SK-N-SH (cell line): ENCODE measurements at places on chromosomes 1 and 21. TPM values are rescaled to one million over a fixed set of nuclear protein-coding genes. Genes with fewer than 3 reads are reported as not detected.

PSEN2 gene
- 20.2 and 31.6 TPM in 2 replicates for polyA plus RNA-seq

CD5L gene
- polyA plus RNA-seq = not detected in 2 replicates

DIO1 gene
- not detected in 2 replicates for polyA plus RNA-seq

TEKT2 gene
- 1.0 and 1.2 TPM in 2 replicates for polyA plus RNA-seq

KCNN3 gene
- 0.10 and 0.16 TPM in 2 replicates for polyA plus RNA-seq

ADGRL4 gene
- polyA plus RNA-seq = 0.24 and 0.30 TPM in 2 replicates

OR2G6 gene
- not detected in 2 replicates for polyA plus RNA-seq

GUCA2B gene
- not detected in 2 replicates for polyA plus RNA-seq

- H3K27me3 ChIP-seq = no peaks in the 10 kb centered on the region
- H3K4me1 ChIP-seq = peaks cover 6% of the 10 kb centered on the region; the same call in 1 of the 2 replicates
- no peak overlapping the region for H3K4me3 ChIP-seq
- no peak overlapping the region for H3K27ac ChIP-seq
These were observed 460.1 kb upstream of the RUNX1 start for GRCh38 chr21:35509001-35509704.

DNA sequence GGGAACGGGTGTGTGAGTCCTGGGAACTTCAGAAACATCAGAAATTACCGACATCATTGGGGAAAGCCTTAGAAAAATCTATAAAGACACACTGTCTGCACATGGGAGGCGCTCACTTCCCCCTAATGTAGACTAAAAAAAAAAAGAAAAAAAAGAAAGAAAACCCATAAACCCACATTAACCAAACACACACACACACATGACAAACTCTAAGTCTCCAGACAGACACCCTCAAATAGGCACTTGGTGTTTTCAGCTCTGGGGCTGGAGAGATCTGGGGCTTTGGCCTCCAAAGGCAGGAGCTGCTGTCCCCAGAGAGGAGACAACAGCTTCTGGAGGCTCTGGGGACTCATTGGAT, 13.2 kb upstream of the SDHB start:
- no peaks in the 10 kb centered on the region for H3K36me3 ChIP-seq
- DNase-seq = no peak
- H3K4me1 ChIP-seq = no peaks in the 10 kb centered on the region
- H3K27ac ChIP-seq = no peak overlapping the region
- H3K4me3 ChIP-seq = no peak overlapping the region
- H3K27me3 ChIP-seq = no peaks in the 10 kb centered on the region

DNA sequence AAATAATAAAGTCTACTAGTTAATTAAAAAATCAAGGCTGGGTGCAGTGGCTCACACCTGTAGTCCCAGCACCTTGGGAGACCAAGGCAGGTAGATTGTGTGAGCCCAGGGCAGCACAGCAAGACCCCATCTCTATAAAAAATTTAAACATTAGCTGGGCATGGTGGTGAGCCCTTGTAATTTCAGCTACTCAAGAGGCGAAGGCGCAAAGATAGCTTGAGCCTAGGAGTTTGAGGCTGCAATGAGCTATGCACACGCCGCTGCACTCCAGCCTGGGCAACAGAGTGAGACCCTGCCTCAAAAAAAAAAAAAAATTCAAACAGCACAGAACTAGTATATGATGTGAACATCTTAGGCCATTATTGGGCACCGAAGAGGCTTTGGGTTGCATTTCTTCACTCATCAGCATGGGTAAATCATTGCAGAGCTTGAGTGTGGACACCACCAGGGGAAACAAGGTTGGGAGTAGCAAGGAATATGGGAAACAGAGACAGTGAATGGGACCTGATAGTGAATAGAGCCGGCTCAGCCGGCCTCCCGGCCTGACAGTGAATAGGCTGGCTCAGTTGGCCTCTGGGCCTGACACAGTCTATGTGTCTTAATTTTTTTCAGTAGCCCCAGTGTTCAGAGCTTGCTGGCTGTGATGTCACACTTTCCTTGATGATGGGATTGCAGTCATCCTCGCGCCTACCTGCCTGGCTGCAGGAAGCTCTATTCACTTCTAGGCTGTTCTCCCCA, 89.1 kb upstream of the ERRFI1 start:
- no peak overlapping the region for H3K4me3 ChIP-seq
- H3K27me3 ChIP-seq = no peaks in the 10 kb centered on the region
- H3K4me1 ChIP-seq = no peaks in the 10 kb centered on the region
- no peak overlapping the region for H3K27ac ChIP-seq

GRCh38 chr1:178724376-178724727, 692 bp upstream of the RALGPS2 start:
- peak overlapping the region; percentile 96 for H3K4me3 ChIP-seq
- H3K27ac ChIP-seq = no peak overlapping the region
- H3K36me3 ChIP-seq = no peaks in the 10 kb centered on the region
- H3K27me3 ChIP-seq = no peaks in the 10 kb centered on the region
- DNase-seq = no peak
- peaks cover 13% of the 10 kb centered on the region for H3K4me1 ChIP-seq

GRCh38 chr1:213295860-213296259, 244.8 kb downstream of the RPS6KC1 start:
- H3K36me3 ChIP-seq = no peaks in the 10 kb centered on the region
- H3K27me3 ChIP-seq = no peaks in the 10 kb centered on the region
- no peak overlapping the region for H3K27ac ChIP-seq
- no peak overlapping the region for H3K4me3 ChIP-seq
- H3K4me1 ChIP-seq = no peaks in the 10 kb centered on the region

GRCh38 chr1:245195398-245195797, 40.6 kb downstream of the KIF26B start:
- H3K27me3 ChIP-seq = no peaks in the 10 kb centered on the region
- no peak overlapping the region for H3K27ac ChIP-seq
- H3K4me1 ChIP-seq = peaks cover 16% of the 10 kb centered on the region
- no peak for DNase-seq

- no peak overlapping the region for H3K4me3 ChIP-seq
- no peaks in the 10 kb centered on the region for H3K36me3 ChIP-seq
- DNase-seq = peak; percentile 35
- H3K27ac ChIP-seq = peak overlapping the region; percentile 68; the same call in 1 of the 2 replicates
- H3K27me3 ChIP-seq = no peaks in the 10 kb centered on the region
- peaks cover 10% of the 10 kb centered on the region for H3K4me1 ChIP-seq
These were observed 90.8 kb upstream of the SLC25A33 start for GRCh38 chr1:9448132-9449109.

DNA sequence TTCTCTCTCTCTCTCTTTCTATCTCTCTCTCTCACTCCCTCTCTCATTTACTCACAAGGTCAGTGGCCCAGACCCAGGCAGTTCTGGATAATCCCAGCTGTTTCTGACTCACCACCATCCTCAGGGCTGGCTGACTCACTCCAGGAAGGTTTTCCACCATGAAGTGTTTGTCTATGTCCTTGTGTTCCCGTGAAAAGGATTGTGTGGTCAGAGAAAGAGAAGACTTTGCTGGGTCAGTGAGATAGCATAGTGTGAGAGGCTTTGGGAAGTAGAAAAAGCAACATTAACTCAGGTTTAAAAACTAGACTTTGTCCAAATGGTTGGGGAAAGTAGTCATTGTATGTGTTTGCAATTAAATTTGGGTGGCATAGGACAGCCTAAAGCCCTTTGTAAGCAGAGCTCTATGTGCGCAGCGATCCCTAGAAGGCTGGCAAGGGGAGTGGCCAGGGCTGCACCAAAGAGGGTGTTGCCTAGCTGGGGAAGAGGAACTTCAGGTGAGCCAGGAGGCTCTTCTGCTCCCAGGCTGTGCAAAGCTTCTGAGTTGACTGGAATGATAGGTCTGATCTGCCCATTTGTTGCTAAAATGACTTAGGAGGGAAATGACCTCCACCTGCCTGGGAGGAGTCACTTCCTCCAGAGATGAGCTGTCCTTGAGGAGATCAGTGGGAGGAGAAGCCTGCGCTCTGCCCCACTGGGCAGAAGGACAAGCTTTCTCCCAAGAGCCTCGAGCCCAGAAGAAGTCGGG, 4.9 kb upstream of the CAPN2 start:
- H3K27ac ChIP-seq = peak overlapping the region; percentile 97

DNA sequence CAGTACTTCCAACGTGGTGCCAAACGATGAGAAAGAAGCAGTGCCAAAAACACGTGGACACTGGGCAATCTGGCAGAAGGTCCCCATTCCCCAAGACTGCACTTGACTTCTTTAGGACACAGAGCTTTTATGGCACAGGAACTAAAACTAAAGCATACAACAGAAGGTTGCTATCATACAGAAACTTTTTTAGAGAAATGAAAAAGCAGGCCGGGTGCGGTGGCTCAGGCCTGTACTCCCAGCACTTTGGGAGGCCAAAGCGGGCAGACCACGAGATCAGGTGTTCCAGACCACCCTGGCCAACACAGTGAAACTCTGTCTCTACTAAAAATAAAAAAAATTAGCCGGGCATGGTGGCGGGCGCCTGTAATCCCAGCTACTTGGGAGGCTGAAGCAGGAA, 43.0 kb downstream of the GNB1 start:
- peak overlapping the region; percentile 84 for H3K27ac ChIP-seq
- no peaks in the 10 kb centered on the region for H3K4me1 ChIP-seq
- no peak overlapping the region for H3K4me3 ChIP-seq
- peaks cover 15% of the 10 kb centered on the region for H3K36me3 ChIP-seq

DNA sequence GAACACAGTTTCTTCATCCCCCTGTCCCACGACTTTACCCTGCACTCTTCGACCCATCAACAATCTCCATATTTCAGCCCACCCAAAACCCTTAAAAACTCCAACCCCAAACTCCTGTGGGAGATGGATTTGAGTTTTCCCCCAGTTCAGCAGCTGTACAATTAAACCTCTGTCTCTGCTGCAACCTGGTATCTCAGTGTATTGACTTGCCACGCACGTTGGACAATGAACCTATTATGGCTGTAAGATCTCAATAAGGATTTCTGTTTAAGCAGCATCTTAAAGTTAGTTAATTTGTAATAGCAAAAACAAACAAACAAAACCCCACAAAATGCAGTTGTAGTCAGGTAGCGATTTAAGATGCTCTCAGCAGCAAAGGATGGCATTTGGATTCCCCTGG, 119.1 kb downstream of the TGFBR3 start:
- H3K27ac ChIP-seq = no peak overlapping the region
- DNase-seq = no peak
- no peaks in the 10 kb centered on the region for H3K36me3 ChIP-seq
- peaks cover 16% of the 10 kb centered on the region; the same call in 1 of the 2 replicates for H3K27me3 ChIP-seq
- no peak overlapping the region for H3K4me3 ChIP-seq

DNA sequence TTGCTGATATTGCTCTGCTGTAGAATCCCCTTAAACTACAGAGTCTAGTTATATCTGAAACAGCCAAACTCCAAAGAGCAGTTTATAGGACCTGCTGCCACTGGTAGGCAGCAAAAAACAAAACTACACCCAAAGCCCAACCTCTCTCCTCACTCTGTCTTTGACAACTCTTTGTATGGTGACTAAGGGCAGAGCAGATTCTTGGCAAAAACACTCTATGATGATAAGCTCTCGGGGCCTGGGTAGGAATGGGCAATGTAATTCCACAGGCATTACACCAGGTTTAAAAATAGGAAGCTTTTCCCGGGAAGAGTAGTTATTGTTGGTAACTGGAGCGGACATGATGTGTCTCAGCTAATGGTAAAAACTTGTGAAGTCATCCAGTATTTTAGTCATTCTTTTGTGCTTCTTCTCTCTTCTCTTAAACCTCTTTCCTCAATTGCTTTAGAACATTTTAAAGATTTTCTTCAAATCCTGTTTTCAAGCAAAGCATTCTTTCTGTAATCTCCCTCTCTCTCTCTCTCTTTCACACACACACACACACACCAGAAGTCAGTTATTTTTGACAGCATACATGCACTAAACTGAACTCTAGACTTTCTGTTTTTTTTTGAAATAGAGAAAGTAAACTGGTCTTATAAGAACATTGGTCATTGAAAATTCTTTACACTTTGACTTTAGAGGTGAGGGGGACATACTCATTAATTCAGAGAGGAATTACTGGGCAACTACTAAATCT, 193.5 kb downstream of the PAPPA2 start:
- no peak overlapping the region for H3K4me3 ChIP-seq
- no peak for DNase-seq
- no peaks in the 10 kb centered on the region for H3K4me1 ChIP-seq
- H3K27me3 ChIP-seq = no peaks in the 10 kb centered on the region

- H3K27ac ChIP-seq = no peak overlapping the region
- H3K4me3 ChIP-seq = no peak overlapping the region
- H3K36me3 ChIP-seq = peaks cover 13% of the 10 kb centered on the region; the same call in 1 of the 2 replicates
- H3K4me1 ChIP-seq = peaks cover 17% of the 10 kb centered on the region; the same call in 1 of the 2 replicates
These were observed 10.4 kb downstream of the COL18A1 start for GRCh38 chr21:45415188-45415942.

DNA sequence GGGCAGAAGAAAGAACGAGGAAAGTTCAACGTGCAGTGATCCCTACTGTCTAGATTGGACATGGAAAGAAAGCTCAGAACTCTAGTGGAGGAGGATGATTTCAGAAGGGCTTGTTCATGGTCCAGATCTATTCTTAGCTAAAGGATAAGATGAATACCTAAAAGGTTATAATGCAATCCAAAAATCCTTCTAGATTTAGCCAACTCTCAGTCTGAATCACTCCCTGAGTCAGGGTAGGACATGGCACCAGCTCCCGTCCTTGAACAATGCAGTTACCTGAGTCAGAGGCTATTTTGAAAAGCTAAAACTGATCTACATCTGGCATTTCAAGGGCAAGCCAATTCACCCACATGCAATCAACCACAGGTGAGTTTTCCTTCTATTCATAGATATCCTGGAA, 38.8 kb upstream of the HIVEP3 start:
- H3K36me3 ChIP-seq = no peaks in the 10 kb centered on the region
- no peaks in the 10 kb centered on the region for H3K27me3 ChIP-seq
- no peak overlapping the region for H3K27ac ChIP-seq
- no peak overlapping the region for H3K4me3 ChIP-seq
- DNase-seq = no peak

GRCh38 chr21:19433623-19434022, 1030.0 kb upstream of the TMPRSS15 start:
- no peaks in the 10 kb centered on the region for H3K4me1 ChIP-seq
- H3K36me3 ChIP-seq = no peaks in the 10 kb centered on the region
- no peak overlapping the region for H3K4me3 ChIP-seq
- H3K27ac ChIP-seq = no peak overlapping the region
- H3K27me3 ChIP-seq = no peaks in the 10 kb centered on the region

DNA sequence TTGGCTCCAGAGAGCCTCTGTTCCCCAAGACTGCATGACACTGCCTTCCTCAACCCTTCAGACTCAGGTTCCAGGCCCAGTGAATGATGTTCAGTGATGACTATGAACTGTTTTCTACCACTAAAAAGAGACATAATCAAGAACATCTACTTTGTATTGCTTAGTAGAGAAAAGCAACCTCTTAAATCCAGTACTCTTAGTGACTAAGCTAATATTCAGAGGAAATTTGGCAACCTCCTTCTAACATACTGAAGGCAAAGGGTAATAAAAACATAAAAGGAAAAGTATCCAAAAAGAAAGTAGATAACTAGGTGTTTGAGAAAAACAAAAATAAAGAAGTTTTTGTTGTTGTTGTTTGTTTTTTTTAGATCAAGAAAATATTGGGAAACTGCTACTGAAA, 153.3 kb upstream of the RUNX1 start:
- H3K36me3 ChIP-seq = no peaks in the 10 kb centered on the region
- H3K27me3 ChIP-seq = no peaks in the 10 kb centered on the region
- H3K4me1 ChIP-seq = peaks cover 2% of the 10 kb centered on the region

- H3K27ac ChIP-seq = no peak overlapping the region
- H3K4me1 ChIP-seq = no peaks in the 10 kb centered on the region
- no peak for DNase-seq
- H3K4me3 ChIP-seq = no peak overlapping the region
These were observed 13.0 kb upstream of the C1orf174 start for GRCh38 chr1:3912809-3913685.

GRCh38 chr1:230641346-230641745, 935 bp upstream of the COG2 start:
- H3K4me3 ChIP-seq = no peak overlapping the region
- no peaks in the 10 kb centered on the region for H3K36me3 ChIP-seq
- no peak overlapping the region for H3K27ac ChIP-seq
- H3K4me1 ChIP-seq = peaks cover 20% of the 10 kb centered on the region
- no peak for DNase-seq
